ENCODE measurements at places on chromosomes 6 and 20. TPM values are rescaled to one million over a fixed set of nuclear protein-coding genes. Genes with fewer than 3 reads are reported as not detected.

DNA sequence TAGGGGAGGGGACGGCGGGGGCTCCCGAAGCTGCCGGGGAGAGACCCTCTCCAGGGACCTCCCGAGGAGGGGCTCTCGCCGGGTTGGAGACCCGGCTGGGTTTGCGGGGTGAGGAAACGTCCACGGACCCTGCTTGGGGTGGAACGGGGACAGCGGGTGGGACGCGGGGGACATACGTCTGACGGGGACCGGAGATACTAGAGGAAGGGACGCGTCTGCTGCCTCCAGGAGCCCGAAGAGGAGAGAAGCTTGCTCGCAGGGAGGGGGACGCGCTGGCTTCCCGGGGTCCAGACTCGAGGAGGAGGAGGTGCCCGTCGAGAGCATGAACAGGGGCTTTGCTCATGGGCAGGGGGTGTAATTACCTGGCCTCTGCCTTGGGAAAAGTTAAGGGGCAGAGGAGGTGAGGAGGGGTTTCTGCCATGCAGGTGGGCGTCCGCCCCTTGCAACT is 593 bp downstream of the DNMT3B start:
- no peak for DNase-seq

Gene CDH22
- not detected for total RNA-seq

DNA sequence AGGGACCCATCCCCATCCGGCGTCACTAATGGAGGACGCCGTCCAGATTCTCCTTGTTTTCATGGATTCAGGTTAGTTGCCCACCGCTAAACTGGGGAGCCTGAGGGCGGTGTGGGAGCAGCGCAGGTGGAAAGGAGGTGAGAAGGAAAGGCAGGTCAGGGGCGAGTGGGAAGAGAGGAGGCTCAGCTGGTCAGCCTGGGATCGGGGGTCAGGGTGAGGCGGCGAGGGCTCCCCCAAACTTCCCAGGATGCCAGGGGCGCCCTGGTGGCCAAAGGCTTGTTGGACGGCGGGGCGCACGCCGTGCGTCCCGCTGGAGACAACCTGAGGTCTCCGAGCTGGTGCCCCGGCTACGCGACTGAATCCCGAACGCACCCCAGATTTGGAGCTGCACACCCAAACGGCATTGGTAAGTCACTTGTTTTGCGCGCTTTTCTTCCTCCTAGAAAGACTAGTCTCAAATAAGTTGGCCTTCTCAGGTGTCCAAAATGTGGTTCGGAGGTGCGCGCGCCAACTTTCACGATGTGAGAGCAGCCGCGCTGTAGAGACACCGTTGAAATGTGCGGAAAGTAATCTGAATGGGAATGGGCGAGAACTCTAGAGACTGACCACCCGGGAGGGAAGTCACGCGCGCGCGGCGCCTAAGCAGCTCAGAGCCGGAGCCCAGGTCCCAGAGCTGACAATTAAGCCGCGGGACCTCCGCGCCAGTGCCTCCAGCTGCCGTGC is 9.7 kb downstream of the GNAS-AS1 start:
- no peak for DNase-seq

DNA sequence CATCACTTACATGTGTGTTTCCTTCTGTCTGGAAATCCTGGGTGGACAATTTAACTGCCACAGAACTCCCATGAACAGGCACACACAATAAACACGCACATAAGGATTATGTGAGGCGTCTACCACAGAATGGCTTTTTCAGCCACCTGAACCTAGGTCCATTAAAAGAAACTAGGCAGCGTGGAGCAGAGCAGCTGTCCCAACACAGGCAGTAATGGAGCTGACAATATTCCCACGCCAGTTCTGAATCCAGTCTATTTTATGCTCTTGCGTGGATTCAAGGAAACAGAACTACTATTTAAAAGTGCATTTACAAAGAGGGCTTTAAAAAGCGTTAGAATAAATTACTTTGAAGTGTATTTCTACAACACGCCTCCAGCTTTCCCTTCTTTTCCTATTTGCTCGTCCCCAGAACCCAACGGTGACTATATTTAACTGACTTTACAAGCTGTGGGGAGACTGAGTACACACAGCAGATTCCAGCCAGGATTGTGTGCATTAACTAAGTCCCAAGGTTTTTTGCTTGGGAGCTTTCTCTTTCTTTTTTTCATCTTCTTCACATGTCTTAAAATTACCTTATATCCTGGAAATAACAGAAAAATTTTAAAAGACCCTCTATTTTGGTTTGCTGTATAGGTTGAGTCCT is 95.9 kb downstream of the GMDS start:
- no peak for DNase-seq

GRCh38 chr6:114138577-114139248 is 167.8 kb upstream of the HDAC2 start:
- no peak for DNase-seq

Gene SOX4
- total RNA-seq: 33.2 TPM

- DNase-seq: no peak
These were observed 48.8 kb downstream of the CAP2 start for GRCh38 chr6:17442196-17442595.

Gene CCDC170
- total RNA-seq: 3.9 TPM

GRCh38 chr6:95948324-95948723 is 67.5 kb upstream of the FUT9 start:
- DNase-seq: no peak

Gene EEF1A2
- total RNA-seq: 0.43 TPM

- DNase-seq: no peak
These were observed 75.7 kb upstream of the OPRM1 start for GRCh38 chr6:153963352-153963751.

- DNase-seq: peak; percentile 83
These were observed 26.6 kb downstream of the CNBD2 start for GRCh38 chr20:35994994-35995453.

DNA sequence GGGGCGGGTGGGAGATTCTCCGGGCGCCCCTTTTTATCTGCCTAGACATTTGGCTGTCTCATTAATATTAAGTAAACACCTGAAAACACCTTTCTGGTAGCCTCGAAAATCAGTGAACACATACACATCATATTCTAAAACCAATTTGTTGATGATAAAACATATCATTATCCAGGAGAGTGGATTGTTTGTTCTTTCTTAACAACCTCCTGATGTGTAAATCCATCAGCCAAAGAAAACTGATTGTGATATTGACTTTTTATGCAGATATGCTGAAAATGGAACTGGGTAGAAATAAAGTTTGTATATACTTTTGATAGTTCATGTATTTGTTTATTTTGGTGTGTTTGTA is 75.7 kb downstream of the ADGRG6 start:
- no peak for DNase-seq

Gene IPCEF1
- 0.32 TPM for total RNA-seq

DNA sequence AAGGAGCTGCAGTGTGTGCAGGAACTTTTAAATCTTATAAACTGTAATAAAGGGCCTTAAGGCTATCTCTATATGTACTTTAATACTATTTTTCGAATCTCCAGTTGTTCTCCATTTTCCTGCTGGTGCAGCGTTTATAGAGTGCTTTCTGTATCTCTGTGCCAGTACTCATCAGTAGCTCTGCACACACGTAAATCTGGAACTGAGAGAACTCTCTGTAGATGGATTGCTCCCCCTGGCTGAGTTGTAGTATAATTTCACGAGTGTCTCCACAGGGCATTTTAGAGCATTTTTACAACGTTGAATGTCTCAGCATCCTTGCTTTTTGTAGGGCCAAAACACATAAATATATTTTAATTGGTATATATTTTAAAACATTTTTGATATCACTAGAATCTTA is 256.5 kb downstream of the TRDN start:
- peak; percentile 1 for DNase-seq

Gene MTRF1L
- 19.3 TPM for total RNA-seq

Gene TP53TG5
- total RNA-seq: not detected

Gene CAP2
- total RNA-seq: 22.2 TPM

GRCh38 chr20:32943490-32944052 is 60.7 kb downstream of the SUN5 start:
- no peak for DNase-seq

- DNase-seq: no peak
These were observed 12.0 kb downstream of the TOMM6 start for GRCh38 chr6:41799559-41799911.

- no peak for DNase-seq
These were observed 221.4 kb upstream of the PLN start for GRCh38 chr6:118326712-118327111.

DNA sequence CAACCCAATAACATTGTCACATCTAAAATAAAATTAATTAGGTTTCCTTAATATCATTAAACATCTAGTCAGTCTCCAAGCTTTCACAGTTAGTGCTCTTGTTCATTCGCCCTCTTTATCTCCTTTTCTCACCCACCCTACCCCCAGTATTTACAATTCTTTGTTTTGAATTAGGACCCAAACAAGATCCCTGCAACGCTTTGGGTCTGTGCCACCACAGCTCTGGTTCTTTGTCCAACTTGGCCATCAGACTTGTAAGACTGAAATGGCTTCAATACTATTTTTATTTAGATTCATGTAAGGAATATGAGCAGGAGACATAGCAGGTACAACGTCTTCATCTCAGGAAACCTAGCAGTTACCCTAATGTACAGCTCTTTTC is 276.5 kb downstream of the CDKAL1 start:
- DNase-seq: no peak

Gene VGLL2
- not detected for total RNA-seq

Gene VAPB
- 15.1 TPM for total RNA-seq

DNA sequence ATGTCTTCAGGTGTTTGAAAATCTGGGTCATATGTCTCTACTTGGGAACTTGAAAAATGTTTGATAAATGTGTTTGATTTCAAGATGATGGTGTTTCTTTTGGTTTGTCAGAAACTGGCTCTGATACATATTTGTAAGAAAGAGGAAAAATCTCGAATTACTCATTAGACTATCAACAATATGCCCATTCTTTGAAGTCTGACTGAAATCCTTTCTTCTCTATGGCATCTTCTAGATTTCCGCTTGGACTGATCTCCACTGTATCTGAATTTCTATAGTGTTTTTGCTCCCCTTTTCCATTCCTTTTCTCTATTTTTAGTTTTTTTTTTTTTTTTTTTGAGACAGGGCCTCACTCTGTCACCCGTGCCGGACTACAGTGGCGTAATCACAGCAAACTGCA is 1096.5 kb downstream of the KIF16B start:
- no peak for DNase-seq

Gene TINAG
- not detected for total RNA-seq

DNA sequence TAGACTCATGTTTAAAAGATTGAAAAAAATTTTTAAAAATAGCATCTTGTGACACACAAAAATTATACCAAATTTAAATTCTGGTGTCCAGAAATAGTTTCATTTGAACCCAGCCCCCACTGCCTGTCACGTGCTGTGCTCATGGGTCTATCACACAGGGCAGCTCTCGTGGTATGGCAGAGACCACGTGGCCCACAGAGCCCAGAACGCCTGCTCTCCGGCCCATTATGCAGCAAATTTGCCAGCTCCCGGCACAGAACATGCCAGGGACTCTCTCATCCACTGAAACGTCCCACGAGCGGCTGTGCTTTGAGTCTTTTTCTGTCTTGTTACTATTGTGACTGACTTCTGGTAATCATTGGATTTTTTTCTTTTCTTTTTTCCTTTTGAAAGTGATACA is 224.3 kb downstream of the TTLL2 start:
- no peak for DNase-seq

GRCh38 chr6:53014063-53014462 is 19.0 kb upstream of the GSTA4 start:
- peak; percentile 84 for DNase-seq

Gene MARCKS
- total RNA-seq: 263 TPM

DNA sequence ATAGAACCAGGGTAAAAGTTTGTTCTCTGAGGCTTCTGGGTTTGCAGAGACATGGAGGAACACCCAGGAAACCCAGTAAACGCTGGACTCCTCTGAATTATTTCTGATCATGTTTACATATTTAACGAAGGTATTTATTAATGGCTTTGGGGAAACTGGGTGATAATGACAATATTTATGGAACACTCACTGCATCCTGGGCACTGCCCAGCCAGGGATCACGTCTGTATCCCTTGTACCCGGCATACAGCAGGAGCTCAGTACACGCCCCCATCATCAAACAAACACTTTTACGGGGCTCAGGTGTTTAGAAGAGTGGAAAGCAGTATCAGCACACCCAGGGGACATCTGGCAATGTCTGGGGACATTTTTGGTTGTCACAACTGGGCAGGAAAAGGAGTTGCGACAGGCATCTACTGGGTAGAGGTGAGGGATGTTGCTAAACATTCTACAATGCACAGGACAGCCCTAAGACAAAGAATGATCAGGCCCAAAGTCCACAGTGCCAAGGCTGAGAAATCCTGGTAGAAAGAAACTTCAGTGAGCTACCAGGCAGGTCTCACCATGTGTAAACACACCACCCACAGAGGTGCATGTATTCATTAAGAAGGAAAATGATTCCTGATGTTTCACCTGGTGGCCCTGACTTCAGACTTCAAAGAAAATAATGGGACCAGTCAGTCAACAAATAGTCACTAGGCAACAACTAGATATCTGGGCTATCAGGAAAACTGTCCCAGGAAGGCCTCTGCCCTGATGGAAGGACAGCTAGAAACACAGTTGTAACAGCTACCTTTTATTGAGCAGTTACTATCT is 35.3 kb downstream of the ZMYND8 start:
- DNase-seq: no peak

DNA sequence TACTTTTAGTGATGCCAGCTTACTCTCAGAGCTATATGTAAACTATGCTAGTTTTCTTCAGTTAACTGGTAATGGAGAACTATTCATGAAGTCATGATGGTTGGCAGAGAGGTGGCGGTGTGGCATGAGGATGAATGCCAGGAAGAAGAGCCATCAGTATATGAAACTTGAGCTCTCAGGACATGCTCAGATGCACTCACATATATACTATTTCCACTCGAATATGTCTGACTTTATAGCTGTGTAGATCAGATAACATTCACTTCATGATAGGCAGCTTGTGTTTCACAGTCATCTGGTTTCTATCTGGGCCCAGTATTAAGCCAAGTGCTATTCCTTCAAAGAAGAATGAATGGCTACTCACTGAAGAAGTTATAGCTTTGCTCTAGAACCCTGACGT is 46.2 kb upstream of the CEP85L start:
- no peak for DNase-seq

Gene GJA10
- total RNA-seq: not detected

GRCh38 chr6:157158897-157159296 is 164.4 kb downstream of the TMEM242 start:
- no peak for DNase-seq

Gene ADAM33
- total RNA-seq: 44.8 TPM

DNA sequence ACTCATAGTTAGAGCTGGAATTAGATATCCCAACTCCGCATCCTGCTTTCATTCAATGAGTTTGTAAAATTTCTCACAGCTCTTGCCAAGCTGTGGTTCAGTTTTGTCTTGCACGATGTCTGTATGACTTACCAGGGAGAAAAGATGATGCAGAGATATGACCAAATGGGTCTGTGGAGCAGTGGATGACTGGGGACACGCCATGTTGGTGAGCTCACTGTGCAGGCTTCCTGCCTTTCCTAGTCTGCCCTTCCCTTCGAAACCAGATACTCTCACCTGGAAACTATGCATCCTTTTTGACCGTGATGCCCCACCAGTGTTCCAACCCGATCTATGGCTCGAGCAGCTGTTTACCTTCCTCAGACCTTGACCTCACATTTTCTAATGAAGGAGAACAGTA is 262.7 kb upstream of the BMP2 start:
- no peak for DNase-seq

DNA sequence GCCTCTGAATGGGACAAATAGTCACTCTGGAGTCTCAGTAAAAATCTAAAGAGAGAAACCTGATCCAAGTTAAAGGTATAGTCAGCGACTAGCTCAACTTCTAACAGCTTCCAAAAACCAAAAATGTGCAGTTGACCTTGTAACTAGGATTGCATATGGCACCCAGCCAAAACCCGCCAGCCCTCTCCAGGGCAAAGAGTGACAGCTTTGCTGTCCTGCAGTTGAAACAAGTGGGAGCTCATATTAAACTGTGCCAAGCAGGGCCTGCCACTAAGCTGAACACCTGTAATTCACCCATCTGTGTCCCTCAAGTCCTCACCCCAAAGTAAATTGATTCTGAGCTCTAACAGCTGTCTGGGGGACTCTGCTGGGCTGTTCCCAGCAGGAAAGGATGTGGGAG is 695.3 kb downstream of the MAFB start:
- DNase-seq: no peak

All from fibroblast of villous mesenchyme (primary cell).